ENCODE measurements at places on chromosomes 6 and 20.

DNA sequence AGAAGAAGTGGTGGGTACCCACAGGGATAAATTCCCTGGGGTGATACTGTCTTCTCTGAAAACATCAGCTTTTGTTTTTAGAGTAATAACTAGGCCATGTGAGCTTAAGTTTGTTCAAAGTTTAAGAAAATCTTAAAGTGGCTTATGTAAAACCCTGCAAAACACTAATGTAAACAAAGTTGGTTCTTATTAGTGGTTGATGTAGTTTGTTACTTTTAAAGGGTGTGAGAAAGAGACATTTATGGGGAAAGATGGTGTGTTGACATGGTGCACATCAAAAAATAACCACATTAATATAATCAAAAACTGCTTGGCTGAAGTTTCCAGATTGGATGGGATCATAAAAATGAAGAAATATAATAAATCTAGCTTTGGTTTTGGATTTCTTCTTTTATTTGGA, 119.9 kb downstream of the LAMP5 start:
- no peak for DNase-seq

DNA sequence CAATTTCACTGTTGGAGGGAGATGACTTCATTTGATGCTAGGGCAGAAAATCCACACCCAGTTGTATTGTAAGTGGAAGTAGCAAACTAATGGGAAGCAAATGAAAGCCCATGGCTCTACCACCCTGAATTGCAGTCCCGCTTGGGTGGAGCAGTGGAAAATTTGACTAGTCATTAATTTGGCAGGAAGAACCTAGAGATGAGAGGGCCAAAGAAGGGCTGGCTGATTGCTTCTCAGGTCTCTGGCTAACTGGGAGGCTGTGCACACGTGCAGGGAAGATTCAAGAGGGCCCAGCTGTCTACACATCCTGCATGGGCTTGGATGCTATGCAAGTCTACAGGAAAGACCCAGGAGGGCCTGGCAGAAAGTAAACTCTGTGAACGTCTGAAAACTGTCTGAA, 466.2 kb downstream of the TFAP2A start:
- DNase-seq: no peak

- DNase-seq: no peak
Observed at GRCh38 chr6:16511040-16511660, 250.1 kb downstream of the ATXN1 start.

DNA sequence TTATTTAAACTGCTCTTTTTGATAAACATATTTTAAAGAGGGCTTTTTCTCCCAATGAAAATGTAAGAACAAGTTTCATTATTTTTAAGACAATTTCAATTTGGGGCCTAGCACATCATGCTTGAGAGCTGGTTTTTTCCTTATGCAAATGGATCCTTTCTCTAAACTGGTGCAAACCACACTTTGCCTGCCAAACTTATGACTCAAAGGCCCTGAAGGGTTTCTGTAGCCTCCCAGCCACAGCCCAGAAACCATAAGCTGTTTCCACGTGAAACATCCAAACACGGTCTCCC, 451 bp upstream of the HSF2 start:
- DNase-seq: no peak

DNA sequence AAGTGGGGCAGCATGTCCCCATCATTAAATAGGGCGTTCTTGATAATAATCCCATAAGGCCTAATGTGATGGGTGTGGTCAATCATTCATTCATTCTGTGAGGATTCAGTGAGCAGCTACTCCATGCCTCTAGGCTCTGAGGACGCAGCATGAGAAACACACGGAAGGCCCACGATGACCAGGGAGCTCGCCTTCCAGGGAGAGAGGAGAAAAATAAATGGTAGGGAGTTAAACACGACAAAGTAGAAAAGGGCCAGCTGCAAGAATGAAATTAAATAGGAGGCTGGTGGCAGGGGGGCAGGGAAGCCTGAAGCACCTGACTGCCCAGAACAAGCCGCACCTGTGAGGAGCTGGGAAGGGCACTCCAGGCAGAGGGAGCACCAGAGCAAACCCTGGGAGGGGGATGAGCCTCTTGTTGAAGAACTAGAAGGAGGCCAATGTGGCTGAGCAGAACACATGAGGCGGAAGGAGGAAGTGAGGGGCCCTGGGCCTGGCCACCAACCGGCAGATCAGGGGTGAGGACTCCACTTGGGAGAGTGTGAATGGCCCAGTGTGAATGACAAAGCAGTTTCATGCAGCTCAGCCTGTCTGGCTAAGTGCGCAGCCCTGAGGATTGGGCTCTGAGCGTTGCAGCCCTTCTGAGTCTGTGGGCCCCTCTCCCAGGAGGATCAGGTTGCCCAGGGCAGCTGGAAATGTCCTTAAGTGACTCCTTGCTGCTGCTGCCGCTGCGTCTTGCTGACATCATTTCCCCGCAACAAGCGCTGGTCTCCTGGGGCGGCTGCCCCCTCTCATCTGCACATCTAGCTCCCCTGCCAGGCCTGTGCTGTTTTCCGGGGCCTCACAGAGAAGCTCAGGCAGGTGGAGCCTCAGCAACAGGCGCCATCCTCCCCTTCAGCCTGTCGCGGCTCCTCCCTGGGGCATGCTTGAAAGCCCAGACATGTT, 99.9 kb downstream of the CDH26 start:
- DNase-seq: no peak

DNA sequence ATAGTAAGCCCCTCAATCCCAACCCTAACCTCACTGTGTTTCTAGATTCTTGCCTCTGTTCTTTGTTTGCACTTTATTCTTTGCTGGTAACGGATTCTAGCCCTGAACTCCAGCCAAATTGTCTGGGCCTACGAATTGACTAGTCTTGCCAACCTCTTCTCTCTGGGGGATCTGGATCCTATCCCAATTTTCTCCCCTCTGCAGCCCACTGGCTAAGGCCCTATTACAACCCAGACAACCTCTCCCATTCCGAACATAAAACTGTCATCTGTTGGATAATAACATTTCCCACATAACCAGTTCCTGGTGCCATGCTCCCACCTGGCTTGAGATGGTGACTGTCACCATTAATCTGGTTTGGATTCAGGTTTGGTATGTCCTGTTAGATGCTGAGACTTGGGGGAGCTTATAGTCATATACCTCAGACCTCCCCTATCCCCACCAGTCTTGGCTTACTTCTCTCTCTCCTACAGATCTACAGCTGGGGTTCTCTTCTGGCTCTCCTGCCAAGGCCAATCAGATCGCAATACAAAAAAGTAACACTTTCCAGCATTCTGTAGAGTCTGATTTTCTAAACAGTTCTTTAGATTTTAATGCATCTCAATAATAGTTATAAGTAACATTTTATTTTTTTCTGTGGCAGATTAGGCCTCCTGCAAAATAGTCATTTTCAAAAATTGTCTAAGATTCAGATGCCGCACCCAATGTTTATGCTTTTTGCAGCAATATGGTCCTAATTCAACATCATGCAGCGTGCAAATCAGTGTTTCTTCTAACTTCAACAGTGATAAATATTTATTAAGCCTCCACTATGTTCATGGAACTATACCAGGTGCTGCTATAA, 29.8 kb upstream of the AHI1 start:
- DNase-seq: no peak

DNA sequence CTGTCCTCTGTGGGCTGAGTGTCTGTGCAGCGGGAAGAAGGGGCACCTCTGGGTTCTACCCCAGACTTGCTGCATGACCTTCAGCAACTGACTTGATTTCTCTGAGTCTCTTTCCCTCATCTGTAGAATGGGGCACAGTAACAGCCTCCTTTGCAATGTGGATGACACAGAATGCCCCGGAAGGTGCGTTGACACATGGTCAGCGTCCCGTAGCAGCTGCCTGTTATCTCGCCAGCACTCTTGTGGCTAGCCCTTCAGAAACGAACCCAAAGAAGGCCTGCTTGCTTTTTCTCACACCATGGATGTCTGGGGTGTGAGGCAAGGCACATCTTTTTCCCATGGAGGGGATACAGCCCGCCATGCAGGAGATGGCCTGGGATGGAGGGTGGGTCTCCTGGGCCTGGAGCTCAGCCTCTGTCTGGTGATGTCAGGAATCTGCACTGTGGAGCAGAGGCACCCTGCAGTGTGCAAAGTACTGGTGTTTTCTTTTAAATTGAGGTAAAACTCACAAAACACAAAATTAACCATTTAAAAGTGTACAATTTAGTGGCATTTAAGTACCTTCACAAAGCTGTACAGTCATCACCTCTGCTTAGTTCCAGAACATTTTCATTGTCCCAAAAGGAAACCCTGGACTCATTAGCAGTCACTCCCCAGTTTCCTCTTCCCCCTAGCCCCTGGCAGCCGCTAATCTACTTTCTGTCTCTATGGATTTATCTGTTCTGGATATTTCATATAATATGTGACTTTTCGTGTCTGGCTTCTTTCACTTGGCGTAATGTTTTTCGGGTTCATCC, 59.8 kb upstream of the FAM83D start:
- DNase-seq: no peak

DNA sequence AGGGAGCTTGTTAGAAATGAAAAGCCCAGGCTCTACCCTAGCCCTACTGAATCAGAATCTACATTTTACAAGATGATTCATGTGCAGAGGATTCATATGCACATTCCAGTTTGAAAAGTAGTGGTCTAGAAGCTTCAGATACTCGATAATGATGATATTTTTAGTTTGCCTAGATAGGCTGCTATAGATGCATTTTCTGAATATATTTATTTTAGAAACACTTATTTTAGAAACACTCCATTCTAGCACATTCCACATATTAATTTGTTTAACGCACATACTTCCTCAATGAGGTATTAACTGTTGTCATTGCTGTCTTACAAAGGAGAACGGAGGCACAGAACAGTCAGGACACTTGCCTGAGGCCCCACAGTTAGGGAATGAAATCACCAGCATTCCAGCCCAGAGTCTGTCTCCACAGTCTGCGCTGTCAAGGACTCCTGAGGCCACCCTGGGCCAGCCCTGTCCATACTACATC, 64.4 kb downstream of the SNAP25 start:
- no peak for DNase-seq

DNA sequence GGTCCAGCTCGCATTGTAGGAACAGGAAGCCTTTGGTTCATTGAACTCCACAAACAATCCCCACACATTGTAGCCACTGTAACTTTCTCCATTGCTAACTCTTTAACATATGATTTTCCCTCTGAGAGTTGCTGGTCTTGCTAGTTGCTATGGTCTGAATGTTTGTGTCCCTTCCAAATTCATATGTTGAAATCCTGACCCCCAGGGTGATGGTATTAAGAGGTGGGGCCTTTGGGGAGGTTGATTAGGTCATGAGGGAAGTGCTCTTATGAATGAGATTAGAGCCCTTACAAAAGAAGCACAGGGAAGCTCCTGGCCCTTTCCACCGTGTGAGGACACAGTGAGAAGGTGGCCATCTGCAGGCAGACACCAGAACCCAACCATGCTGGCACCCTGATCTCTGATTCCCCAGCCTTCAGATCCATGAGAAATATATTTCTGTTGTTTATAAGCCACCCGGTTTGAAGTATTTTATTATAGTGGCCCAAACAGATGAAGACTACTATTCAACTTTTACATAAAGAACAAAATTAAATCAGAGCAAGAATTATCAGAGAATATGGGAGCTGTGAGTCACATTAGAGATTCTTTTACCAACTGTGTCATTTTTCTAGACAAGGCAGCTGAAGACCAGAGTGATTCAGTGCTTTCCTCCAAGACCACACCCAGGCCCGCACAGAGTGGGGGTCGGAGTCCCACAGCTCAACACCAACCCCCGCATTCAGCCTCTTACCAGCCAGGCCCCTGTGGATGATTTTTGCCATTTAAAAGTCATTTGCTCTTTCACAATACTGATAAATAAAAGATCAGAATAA, 143.0 kb downstream of the SAMD5 start:
- DNase-seq: no peak

DNA sequence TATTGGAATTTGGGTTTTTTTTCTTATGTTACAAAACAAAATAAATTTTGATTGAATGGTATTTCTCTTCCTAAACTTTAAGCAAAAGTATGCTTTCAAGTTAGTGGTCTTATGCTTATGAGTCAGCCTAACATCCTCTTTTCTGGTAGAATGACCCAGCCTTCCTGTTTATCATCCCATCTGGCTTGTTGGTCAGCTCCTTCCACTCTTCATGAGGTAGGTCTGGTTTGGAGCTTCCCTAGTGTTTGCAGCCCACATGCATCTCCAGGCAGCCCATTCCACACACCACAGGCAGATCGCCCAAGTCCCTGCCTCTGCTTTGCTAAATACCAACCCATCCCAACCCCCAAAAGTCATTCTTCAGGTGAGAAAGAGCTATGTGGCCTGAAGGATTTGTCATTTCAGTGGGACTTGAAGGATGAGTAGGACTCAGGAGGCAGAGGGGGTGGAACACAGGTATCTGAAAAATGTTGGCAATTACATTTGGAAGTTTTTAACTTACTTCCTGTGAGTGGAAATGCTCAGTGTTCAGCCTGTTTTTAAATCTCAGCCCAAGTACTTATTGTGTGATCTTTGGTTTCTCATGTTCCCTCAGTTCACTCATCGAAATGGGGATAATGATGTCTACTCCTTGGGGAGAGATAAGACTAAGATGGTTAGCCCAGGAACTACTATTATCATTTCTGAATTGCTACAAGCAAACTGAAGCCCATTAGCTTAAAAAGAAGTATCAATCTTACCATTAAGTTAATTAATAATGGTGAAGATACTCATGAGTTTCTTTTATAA, 294.0 kb downstream of the ADGB start:
- DNase-seq: no peak

GRCh38 chr6:56370561-56371211, 123.3 kb upstream of the COL21A1 start:
- no peak for DNase-seq

- no peak for DNase-seq
Observed at GRCh38 chr20:3276680-3277015, 37.7 kb upstream of the SLC4A11 start.

DNA sequence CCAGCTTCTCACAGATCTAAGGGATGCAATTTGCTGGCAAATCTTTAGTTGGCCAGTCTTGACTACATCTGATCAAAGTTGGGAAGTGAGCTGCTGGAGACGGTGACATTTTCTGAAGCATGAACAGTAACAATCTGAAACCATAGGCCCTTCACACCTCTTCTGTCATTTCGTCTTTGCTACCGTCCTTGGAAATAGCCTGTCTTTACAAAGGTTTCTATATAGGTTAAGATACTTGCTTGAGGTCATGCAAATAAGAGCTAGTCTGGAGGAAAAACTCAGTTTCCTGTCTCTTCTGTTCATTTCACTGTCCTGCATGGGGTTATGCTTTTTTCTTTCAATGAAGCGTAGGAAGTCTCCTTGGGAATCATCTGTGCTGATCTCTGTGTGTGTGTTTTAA, 55.6 kb downstream of the CARMIL1 start:
- no peak for DNase-seq

GRCh38 chr6:161459008-161459615, 185.3 kb upstream of the AGPAT4 start:
- no peak for DNase-seq

DNA sequence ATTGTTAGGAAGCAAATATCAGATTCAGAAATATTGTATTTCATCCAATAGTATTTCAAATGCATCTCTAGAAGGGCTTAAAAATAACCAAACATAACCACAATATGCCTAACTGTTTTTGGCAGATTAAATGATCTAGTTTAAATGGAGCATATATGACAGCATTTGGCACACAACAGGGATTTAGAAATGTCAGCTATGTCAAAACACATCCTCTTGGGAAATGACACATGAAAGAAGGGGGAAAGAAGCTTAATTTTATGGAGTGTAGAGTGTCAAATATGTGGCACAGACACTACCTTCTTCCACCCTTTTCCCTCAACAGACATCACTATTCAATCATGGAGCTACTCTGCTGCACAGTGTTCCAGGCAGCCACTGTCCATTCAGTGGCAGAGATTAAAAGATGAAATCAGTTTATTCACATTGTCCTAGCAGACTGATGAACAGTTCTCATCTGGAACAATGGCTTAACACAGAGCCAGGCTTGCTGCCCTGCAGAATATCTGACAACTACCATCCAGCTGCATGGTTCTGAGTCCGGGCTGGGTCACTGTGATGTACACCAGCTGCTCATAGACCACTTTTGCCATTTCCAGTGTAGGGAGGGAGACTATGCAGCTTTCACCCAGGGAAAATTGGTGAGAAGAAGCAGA, 349.8 kb downstream of the DHX35 start:
- no peak for DNase-seq

Measured in suprapubic skin (tissue), 4 donors.